Stimulated activated CD8-positive, alpha-beta memory T cell treated with anti-CD3 and anti-CD28 coated beads, Interleukin-15, amount 100 ng/mL, for 4 hours (primary cell): ENCODE measurements at places on chromosomes 6 and 20.

- no peak for DNase-seq
Measured at GRCh38 chr20:37502654-37503053, 18.4 kb upstream of the NNAT start.

GRCh38 chr6:36243562-36244212 is 26.2 kb upstream of the PNPLA1 start:
- no peak for DNase-seq

- no peak for DNase-seq
Measured at GRCh38 chr6:137973201-137973600, 106.1 kb downstream of the TNFAIP3 start.

GRCh38 chr6:157255079-157255478 is 68.2 kb downstream of the TMEM242 start:
- DNase-seq, result no peak

DNA sequence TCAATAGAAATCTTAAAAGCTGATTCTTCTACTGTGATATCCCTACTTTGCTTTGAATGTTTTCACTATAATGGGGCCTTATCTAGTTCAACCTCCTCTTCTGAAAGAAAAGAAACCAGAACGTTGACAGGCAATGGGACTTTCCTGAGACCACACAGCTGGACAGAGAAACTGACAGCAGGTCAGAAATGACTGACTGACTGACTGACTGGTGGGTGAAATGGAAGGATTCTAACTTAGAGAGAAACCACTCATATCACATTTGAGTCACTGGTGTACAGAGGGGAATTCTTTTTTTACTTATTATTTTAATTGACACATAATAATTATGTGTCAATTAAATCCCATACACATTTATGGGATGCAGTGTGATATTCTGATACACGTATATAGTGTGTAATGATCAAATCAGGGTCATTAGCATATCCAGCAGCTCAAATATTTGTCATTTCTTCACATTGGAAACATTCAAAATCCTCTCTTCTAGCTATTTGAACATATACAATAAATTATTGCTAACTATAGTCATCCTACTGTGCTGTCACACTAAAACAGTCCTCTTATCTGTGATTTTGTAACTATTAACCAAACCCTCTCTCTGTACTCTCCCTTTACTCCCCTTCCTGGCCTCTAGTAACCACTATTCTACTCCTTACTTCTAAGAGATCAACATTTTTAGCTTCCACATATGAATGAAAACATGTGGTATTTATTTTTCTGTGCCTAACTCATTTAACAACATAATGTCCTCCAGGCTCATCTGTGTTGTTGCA is 64.8 kb upstream of the NRSN1 start:
- no peak for DNase-seq

DNA sequence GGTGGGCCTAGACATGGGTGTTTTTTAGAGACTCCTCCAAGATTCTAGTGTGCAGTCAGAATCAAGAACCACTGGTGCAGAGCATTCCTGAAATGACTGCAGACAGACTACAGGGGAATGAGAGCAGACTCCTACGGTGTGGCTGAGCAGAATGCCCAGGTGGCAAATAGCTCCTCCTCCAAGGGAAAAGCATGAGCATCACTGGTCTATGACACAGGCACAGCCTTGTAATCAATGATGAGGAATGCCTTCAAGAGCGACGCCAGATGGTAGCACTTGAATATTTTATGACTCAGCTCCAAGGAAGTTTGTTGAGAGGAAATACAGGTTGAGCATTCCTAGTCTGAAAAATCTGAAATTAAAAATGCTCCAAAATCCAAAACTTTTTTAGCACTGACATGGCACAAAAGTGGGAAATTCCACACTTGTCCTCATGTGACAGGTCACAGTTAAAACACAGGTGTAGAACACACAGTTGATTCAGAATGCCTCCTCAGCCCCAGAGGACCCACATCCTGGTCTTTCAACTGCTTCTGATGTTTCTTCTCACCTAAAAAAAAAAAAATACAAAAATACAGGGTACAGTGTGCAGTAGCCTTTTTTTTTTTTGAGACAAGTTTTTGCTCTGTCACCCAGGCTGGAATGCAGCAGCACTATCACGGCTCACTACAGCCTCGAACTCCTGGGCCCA is 10.6 kb upstream of the FAM8A1 start:
- DNase-seq, result no peak

DNA sequence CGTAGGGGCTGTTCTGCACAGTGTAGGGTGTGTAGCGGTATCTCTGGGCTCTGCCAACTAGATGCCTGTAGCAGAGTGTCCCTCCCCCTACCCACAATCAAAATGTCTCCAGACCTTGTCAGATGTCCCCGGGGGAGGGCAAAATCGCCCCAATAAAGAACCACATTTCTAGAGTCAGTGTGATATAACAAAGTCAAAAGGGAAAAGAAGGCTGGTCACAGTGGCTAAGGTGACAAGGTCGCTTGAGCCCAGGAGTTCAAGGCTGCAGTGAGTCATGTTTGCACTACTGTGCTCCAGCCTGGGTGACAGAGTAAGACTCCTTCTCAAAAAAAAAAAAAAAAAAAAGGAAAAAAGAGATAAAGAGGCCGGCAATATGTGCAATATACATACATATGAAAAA is 11.7 kb upstream of the CEP43 start:
- DNase-seq, result no peak

GRCh38 chr6:155854787-155855186 is 399.1 kb upstream of the NOX3 start:
- no peak for DNase-seq

GRCh38 chr6:167870321-167870720 is 43.6 kb downstream of the AFDN start:
- no peak for DNase-seq

GRCh38 chr6:6521961-6522482 is 66.5 kb upstream of the LY86 start:
- DNase-seq, result no peak

GRCh38 chr6:90284236-90285041 is 12.2 kb downstream of the BACH2 start:
- peak; percentile 44 for DNase-seq

DNA sequence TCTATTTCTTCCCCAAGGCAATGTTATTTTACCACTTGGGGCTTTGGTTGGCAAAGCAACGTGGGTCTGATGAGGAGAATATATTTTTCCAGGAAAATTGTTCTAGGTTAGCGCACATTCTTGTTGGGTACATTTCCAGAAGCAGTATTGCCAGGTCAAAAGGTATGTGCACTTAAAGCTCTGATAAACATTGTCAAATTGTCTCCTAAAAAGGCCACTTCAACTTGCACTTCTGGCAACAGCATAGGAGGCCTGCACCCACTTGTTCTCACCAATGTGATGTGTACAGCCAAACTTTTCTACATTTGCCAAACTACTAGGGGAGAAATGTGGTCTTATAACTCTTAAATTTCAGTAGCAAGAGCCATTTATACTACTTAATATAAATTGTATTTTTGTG is 197.5 kb upstream of the COL21A1 start:
- no peak for DNase-seq

DNA sequence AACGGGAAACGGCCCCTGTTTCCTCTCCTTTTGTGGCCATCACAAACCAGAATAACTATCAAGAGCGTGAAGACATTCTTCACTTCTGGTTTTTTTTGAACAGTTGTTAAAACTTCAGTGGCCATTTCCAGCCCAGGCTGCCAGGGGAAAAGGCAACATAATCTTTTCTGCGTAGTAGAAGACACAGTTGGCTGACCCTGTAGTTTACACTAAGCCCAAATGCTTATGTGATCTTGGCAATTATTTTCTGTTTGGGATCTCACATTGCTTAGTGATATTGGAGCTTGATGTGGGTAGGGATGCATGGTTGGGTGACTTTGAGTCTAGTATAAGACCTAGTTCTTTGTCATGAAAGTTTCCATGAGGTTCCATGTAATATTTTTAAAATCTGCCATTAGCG is 449.4 kb upstream of the CDH4 start:
- DNase-seq, result no peak

DNA sequence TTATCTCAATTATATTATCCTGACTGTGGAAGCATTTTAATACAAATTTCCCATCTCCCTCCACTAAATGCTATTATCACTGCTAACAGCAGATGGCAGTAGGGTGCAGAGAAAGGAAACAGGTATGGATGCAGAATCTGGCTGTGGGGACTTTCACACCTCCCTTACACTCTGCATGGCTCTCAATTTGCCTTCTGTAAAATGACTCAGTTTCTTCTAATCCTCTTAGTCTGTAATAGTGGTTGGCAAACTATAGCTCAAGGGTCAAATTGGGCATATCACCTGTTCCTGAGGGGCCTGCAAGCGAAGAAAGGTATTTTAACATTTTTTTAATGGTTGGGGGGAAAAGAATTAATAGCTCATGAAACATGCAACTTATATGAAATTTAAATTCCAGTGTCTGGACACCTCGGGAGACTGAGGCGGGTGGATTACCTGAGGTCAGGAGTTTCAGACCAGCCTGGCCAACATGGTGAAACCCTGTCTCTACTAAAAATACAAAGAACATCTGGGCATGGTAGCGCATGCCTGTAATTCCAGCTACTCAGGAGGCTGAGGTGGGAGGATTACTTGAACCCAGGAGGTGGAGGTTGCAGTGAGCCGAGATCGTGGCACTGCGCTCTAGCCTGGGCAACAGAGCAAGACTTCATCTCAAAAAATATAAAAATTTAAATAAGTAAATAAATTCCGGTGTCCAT is 83.5 kb downstream of the ZMYND8 start:
- no peak for DNase-seq

DNA sequence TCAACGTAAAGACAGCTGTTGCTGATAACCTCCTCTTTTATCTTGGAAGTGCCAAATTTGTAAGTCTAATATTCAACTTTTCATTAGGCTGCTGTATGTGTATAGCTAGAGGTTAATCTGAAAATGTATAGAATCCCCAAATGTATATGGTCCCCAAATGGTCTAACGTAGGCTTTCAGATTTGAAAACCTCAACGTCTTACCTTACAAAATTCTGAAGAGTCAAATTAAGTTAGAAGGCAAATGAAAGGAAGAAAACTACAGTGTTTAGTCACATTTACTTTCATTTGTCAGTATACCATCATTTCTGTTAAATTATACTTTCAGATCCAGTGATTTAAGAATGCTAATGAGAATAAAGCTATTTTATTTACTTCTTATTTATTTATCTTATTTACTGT is 256.9 kb downstream of the ARHGAP18 start:
- no peak for DNase-seq

DNA sequence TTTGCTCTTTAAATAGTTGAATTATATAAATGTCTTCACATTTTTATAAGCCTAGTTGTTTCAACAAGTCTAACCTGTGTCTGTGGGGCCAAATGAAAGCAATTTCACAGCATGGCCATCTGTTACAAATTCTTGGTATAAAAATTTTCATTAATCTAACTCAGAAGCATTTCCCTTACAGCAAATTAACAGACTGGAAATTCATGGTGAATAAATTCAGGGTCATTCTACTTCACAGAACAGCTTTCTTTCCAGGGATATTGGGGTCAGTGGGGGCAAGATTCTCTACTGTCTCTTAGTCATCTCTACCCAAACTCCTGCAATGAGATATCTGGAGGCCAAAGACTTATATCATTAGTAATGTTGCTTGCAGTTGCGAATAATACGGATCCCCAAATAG is 352.1 kb downstream of the MMUT start:
- no peak for DNase-seq

DNA sequence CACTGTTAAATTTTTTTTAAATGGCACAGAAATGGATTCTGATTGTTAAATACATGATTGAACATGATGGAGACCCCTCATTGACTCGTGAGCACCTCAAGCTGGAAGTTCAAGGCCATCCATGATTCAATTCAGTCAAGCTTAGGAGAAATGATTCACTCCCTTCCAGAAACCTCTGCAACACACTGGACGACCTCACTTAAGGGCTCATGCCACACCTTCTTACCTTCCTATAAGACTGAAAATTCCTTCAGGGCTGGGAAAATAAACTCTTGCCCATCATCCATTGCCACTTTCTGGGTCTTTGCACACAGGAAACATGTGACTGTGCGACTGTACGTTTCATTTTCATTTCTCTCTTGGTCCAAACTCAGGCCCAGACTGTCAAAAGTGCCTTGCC is 196.4 kb downstream of the TBXT start:
- no peak for DNase-seq

GRCh38 chr6:125574604-125575003 is 174.8 kb upstream of the HEY2 start:
- no peak for DNase-seq

- DNase-seq, result no peak
Measured at GRCh38 chr6:15877231-15877630, 214.4 kb upstream of the DTNBP1 start.

DNA sequence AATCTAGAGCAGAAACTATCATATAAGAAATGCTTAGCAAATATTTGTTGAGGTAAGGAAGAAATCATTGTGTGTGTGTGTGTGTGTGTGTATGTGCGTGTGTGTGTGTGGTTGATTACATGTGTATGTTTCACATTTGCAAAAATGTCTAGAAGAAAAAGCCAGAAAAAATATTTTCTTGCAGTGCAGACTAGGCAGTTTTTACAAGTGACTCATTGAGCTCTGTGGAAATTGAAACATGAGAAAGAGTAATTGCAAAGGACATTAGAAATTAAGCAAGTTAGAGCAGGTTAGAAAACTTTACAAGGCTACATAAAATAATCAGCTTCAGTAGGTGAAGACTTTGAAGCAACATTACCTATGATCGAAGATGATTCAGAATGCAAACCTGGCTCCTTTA is 669.0 kb upstream of the EYS start:
- DNase-seq, result no peak

GRCh38 chr20:19889011-19889953 is 127.9 kb upstream of the NAA20 start:
- DNase-seq, result no peak

DNA sequence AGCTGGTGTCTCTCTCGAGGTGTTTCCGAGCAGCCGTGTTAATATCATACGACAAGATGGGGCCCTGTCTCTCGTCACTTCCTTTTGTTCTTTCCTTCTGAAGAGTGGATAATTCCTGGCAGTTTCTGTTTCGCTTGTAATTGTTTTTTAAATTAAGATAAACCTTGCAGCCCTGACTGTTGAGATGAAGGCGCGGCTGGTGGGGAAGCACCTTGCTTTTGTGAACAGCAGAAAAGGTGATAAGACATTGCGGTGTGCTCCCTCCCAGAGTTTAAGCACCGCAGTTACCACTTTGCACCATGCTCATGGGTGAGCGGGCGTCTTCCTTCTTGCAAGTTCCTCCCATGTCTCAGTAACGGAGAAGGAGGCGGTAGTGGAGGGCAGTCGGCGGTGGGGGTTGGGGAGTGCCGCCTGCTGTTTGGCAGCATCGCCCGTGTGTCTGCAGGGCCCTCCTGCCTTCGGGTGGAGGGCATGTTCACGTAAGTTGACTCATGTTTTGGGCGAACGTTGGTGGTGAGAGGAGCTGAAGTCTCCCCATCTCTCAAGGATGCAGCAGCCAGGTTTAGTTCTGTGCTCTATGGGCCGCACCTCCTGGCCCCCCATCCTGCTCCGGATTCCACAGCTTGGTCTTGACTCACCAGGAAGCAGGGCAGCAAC is 345.9 kb downstream of the TAF4 start:
- DNase-seq, result no peak

- no peak for DNase-seq
Measured at GRCh38 chr6:53313784-53314400, 34.9 kb downstream of the ELOVL5 start.
